Iris pigment epithelial cell (primary cell): ENCODE measurements at places on chromosomes 7 and 10.

DNA sequence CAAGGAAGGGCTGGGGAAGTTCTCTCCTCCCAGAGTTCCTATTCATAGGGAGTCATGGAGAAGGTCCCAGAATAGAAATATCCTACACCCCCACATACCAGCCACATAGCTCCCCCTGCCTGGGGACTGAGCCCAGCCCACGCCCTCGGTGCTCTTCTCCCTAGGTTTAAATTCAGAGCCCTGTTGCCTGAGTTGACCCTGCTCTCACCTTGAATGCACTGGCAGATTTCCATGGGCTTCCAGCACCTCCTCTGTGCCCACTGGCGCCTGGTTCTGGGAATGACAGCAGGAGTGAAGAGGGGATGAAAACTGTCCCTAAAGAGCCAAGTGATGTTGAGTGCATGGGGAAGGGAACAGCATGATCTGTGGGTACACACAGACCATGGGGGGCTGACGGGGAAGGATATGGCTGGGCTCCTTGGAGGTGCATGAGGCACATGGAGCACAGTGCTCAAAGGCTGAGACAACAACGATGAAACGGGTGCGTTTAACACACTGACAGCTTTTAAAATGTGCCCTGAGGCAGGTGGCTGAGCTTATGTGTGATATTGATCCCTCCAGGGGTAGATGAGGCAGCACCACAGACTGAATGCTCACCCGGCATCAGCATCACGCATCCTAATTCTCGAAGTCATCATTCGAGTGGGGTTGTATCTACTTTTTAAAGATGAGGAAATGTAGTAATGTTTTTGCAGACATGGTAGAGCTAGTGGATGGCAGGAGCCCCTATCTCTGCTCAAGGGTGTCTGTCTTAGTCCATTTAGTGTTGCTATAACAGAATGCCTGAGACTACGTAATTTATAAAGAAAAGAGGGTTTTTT is 53.7 kb upstream of the IGFBP3 start:
- DNase-seq = no peak

DNA sequence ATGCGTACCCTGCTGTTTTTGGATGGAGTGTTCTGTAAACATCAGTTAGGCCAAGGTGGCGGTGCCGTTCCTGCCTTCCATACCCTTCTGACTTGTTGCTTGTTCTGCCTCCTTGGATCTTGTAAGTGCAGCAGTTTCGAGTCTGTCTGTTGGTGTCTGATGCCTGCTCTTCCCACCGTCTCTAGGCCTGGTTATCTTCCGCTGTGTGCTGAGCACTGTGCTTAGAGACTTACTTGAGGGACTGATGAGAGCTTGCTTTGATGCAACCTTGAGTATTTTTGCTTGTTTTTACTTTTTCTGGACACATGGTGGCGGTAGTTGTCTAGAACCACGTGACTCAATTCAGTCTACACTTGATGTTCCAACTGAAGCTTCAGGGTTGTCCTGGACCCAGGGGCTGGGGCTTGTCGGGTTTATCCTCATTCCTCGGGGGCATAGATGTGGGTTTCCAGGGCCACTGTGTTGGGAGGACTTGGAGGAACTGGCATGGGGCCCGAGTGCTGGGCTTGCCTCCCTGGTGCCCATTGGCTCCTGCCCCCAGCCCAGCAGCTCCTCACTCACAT is 14.4 kb upstream of the SPRN start:
- peak; percentile 37 for DNase-seq

DNA sequence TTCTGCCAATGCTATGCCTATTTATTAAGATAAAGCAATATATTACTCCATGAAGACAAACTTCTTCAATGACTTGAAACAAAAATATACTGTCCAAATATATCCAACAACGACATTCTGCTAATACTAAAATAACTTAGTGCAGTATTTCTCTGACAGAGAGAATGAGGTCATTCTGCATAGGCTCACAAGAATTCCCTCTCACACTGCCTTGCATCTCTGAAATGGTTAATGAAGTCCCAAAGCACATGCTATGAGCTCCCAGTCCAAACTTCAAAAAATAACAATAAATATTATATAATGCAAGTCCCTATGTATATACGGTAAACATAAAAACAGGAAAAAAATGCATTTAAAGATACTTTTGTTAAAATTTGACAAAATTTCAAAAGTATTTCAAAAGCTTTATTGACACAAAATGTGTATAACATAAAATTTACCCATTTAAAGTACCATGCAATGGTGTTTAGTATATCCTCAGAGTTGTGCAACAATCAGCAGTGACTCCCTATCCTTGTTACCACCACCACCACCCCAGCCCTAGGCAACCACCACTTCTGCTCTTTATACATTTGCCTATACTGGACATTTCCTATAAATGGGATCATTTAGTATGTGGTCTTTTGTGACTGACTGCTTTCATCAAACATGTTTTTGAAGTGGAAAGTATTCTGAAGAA is 27.6 kb downstream of the CHCHD3 start:
- peak; percentile 18 for DNase-seq

DNA sequence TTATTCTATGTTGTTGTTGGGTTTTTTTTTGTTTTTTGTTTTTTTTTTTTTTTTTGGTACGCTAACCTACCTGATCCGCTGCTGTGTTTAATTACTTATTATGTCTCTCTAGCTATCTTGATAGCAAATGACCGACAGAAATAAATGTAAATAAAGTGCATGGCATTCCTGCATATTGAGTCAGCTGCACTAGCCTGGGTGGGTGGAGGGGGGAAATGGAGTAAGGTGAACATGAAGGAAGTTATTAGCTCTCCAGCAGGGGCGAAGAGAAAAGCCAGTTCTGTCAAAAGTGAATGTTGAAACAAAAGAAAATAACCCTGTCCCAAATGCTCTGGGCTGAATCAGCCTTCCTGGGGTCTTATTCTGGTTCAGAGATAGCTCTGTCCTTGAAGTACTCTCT is 210.7 kb upstream of the MDFIC start:
- DNase-seq = peak; percentile 10

DNA sequence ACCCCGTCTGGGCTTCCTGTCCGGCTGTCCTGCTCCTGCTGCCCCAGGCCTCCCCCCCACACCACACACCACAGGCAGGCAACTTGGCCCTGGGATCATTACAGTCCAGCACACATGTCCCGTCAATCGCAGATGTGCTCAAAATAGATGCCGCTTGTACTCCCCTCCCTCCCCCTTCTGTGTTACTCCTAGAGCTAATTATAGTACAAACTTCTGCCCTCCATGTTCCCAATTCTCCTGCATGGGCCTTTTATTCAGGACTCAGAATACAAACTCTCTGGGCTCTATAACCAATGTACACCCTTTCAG is at the start of gene SYNPO2L:
Gene SYNPO2L, minus strand, starts transcription at position 40 of the 309 bp plus-strand sequence. CDS start 107 bp downstream, outside the sequence.
- no peak for DNase-seq

DNA sequence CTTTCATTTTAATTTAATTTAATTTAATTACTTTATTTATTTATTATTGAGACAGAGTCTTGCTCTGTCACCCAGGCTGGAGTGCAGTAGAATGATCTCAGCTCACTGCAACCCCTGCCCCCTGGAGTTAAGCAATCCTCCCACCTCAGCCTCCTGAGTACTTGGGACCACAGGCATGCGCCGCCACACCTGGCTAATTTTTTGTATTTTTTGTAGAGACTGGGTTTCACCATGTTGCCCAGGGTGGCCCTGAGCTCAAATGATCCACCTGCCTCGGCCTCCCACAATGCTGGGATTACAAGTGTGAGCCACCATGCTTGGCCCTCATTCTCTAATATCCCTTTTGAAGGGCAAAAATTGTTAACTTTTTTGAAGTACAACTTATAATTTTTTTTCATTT is 92.9 kb downstream of the XRCC2 start:
- no peak for DNase-seq

- no peak for DNase-seq
Measured at GRCh38 chr10:5860066-5860465, 29.6 kb downstream of the ANKRD16 start.

DNA sequence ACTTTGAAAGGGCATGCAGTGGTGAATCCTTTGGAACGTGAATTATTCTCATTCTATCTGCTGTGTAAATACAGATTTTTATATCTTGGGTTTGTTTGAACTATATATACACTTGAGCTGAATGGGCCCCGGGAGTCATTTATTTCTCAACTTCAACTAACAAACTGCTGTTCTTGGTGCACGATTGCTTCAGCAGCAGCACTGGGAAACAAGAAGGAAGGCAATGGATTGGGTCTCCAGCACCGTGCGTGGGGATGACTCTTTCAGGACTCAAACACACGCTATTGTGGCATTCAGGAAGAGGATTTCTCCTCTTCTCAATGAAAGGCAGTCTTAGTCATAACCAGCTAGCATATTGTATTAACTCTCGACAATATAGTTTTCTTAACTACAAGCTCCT is 226.0 kb upstream of the NFE2L3 start:
- DNase-seq = peak; percentile 5

DNA sequence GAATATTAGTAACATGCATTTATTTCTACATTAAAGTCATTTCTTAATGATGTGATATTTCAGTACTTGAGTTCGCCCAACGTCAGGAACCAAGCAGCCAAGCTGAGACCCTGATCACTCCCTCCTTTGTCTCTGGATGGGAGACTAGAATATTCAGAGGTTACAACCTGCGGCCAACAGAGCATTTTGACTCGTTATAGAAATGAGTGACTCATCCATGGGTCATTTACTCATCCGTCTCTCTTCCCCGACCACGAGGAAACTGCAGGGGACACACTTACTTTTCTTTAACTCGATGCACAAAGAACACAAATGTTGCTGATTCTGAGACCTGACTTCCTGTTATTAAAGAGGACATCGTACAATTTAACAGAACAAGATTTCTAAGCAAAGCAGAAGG is 343.3 kb downstream of the FRMD4A start:
- peak; percentile 81 for DNase-seq

DNA sequence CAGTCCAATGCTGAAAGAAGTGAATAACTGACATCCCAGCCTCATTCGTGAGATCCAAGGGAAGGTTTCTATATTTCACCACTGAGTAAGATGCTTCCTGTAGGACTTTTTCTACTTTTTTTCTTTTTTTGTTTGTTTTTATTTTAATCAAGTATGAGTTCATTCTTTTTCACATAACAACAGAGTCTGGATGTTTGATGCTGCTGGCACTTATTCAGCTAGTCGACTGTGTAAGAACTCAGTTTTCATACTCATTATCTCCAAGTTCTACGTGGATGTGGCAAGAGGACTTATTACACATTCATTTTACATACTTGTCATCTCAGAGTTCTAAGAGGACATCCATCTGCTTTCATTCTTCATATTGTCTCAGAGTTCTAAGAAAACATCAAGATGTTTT is 86.9 kb downstream of the CPXM2 start:
- DNase-seq = peak; percentile 33

GRCh38 chr7:75916685-75917634 is 2.0 kb downstream of the POR start:
- DNase-seq = no peak

DNA sequence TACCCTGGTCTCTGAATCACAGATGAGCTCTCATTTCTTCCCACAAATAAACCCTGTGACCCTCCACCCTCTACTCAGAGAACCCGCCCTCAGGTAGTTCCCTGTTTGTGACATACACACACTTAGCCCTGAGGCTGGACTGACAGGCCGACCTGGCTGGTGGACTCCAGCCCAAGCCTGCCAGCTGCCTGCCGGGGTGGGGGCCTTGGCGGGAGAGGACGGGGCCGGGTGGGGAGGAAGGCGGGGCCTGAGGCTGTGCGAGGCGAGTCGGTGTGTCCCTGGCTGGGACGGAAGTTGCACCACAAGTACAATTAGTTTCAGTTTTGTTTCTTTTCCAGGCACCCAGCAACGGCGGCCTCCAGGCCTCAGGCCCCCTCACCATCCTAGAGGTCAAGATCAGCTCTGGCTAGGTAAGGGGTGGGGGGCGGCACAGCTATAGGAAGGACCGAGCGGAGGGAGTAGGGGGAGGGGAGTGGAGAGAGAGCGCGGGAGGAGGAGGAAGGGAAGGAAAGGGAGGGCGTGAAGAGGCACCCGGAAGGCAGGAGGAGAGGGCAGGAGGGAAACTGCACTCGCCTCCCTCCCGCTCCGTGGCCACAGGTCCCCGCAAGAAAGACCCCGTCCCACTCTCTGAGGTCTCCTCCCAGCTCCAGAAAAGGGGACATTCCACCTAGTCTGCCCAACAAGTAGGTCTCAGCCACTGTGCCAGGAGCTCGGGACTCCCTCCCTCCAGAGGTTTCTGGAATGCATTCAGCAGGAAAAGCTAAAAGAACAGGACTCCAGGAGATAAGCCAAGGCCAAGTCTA is at the start of gene TRIM56:
Gene TRIM56, plus strand, starts transcription at position 320 of the 803 bp plus-strand sequence. CDS start 1,832 bp downstream, outside the sequence.
- DNase-seq = peak; percentile 86

GRCh38 chr10:82543631-82544030 is 668.6 kb downstream of the NRG3 start:
- no peak for DNase-seq

DNA sequence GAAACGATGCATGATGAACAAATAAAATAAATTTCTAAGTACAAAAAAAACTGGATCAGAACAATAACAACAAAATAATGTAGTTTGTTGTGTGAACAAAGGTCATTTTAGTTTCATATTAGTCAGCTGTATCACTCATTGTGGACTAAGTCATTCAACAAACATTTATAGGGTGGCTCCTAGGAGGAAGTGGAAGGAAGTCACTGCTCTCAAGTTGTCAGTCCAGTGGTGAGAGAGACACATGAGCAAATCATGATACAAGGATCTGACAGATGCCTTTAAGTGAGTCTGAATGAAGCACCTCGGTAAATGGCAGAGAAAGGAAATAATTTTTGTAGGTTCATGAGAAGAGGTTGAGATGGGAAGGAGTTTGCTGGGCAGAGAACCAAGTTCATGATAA is 56.8 kb downstream of the EPDR1 start:
- DNase-seq = no peak

DNA sequence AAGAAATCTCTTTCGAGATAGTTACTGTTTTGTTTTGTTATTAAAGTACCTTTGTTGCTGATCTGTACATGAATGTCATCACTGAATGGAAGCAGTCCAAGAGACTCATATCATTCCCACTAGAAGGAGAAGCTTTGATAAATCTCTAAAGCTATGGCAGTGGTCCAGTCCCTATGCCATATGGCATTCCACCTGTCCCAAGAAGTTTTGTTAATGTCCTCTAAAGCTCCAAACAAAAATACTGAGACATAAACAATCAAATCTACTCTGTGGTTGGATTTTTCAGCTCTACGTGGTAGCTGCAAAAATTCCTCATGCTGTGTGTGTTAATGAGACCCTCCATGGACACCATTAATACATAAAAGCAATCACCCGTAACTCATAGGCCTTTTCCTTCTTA is 94.1 kb downstream of the LRRN3 start:
- no peak for DNase-seq

GRCh38 chr7:94386416-94386815 is 8.3 kb upstream of the COL1A2 start:
- DNase-seq = no peak
